ENCODE measurements at places on chromosomes 7 and 10.

- no peak for DNase-seq
These were observed 1.8 kb downstream of the GDI2 start for GRCh38 chr10:5811387-5811821.

DNA sequence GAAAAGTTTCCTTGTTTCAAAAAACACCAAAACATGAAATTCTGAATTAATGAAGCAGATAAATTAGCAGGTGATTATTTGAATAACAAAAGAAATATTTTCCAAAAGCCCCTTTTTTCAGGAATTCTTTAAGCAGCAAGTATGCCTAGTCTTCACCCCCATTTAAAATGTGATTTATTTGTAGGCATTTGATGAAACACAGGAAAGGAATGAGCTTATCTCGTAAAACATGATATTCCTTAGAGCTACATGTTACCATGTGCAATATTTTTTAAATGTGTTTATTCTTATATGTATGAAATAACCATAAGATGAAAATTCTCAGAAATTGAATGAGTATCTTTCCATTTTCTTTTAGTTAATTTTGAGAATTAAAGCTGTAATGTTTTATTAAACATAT, 106.1 kb downstream of the CHN2 start:
- DNase-seq = no peak

- DNase-seq = no peak
These were observed 111.5 kb downstream of the CCNY start for GRCh38 chr10:35447693-35448407.

DNA sequence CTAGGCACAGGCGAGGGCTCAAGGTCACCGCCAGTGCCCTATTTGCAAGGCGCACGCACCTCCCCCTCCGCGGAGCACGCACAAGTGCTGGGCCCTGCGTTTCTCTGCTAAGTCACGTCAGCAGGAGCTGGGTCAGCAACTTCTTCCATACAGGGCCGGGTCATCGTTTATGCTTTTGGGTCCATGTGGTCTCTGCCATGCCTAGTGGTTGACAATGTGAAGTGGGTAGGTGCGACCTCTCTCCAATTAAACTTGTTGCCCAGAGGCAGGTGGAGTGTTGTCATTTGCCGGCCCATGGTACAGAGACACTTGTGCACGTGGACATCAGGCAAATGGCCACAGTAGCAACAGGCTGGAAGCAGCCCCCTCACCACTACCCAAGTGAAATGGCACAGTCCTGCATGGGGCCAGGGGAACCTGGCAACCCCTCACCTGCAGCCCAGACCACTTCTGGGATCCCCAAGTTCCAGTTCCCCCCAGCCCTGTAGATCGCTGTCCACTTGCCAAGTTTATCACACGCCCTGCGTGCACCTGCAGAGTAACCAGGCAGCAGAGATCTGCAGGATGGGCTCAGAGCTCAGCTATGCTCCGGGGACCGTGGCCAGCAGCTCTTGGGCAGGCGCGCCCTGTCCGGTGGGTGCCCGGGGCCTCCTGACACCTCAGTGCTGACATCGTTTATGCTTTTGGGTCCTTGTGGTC, 86.1 kb upstream of the PPP2R2D start:
- no peak for DNase-seq

- DNase-seq = no peak
These were observed 161.3 kb downstream of the SLIT1 start for GRCh38 chr10:97024168-97025073.

DNA sequence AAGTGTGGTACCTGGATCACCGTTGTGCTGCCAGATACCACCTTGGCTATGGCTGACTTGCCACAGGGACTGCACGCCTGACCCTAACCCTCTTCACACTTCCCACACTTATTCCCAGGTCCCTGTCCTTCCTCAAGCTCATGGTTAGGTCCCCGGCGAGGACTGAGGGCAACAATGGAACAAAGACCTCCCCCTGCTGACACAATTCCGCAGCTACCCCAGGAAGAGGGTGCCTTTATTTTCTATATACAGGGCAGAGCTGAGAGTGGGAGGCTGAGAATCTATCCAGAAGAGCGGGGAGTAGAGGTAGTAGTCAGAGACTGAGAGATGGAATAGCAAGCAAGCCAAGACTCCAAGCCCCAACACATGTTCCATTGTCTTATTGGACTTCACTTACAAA, 118.1 kb upstream of the SEM1 start:
- no peak for DNase-seq

DNA sequence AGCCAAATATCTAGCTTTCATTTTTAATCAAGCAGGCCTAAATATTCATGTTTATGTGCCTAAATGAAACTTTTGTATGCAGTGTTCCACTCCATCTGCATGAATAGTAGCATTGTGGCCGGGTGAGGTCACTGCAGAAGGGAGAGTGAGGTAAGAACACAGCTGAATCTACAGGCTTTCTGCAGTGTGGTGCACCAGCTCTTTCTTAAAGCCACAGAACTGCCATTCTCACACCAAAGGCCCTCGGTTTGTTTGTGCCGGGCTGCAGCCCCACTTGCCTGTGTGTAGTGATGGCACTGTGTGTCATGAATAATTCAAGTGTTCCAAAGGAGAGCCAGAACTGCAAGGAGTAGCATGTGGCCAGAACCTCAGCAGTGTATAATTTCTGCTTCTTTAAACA, 204.1 kb downstream of the TRIL start:
- no peak for DNase-seq

GRCh38 chr7:140049339-140050024, 13.3 kb downstream of the PARP12 start:
- no peak for DNase-seq

GRCh38 chr7:85055906-85056305, 130.9 kb downstream of the SEMA3D start:
- no peak for DNase-seq

GRCh38 chr7:99623091-99623693, 6.4 kb downstream of the ZSCAN25 start:
- no peak for DNase-seq

- no peak for DNase-seq
These were observed 33.4 kb downstream of the FAM241B start for GRCh38 chr10:69663369-69663947.

DNA sequence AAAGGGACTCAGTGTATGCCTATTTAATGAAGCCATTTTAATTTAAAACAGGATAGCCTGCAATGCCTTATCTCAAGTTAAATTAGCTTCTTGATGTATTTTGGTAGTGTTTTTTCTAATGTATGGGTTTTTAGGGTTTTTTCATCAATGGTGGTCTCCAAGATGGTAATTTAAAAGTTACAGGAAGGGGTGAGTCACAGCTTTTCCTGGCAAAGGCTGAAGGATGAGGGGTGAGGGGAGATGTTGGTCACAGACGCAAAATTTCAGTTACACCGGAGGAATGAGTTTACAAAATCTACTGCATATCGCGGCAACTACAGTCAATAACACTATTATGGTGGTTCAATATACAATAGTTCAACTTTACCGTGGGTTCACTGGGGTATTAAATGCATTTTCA, 31.6 kb downstream of the CCDC3 start:
- no peak for DNase-seq

DNA sequence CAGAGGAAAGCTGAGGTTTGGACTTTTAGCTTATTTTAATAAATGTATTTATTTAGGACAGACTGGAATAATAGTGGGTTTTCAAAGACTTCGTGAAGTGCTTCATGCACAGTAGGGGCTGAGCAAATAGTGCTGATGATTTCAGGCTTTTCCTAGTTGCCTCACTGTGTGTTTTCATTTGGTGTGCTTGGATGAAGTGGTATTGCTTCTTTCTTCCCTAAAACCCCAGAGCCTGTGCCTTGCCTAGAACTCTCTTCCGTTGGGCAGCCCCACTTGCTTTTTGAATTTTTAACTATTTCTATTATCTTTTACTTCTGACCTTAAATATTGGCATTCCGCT, 49.6 kb downstream of the ARID5B start:
- no peak for DNase-seq
